ENCODE measurements at places on chromosomes 1 and 21.

GRCh38 chr1:75514270-75514669, 96.6 kb downstream of the SLC44A5 start:
- no peak for DNase-seq

GRCh38 chr1:225697428-225697827, 44.5 kb upstream of the ENAH start:
- no peak for DNase-seq

DNA sequence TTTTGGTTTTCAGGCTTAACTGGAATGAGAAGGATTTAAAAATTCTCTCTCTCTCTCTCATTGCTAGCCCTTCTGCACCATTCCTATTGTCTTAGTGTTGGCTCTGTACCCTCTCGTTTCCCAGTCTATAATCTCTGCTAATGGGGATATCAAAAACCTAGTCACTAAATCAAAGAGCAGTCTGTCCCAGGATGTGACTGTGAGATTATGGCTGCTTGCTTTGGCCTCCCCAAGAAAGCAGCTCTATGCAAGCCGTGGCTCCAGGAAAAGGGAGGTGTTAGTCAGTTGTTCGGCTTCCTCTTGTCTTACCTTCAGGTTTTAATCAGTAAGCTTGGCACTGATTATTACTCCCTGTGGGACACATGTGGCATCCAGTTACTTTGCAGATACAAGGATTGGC, 468.8 kb downstream of the USP25 start:
- DNase-seq, result no peak

GRCh38 chr1:151902858-151903257, 6.5 kb downstream of the THEM4 start:
- DNase-seq, result no peak

DNA sequence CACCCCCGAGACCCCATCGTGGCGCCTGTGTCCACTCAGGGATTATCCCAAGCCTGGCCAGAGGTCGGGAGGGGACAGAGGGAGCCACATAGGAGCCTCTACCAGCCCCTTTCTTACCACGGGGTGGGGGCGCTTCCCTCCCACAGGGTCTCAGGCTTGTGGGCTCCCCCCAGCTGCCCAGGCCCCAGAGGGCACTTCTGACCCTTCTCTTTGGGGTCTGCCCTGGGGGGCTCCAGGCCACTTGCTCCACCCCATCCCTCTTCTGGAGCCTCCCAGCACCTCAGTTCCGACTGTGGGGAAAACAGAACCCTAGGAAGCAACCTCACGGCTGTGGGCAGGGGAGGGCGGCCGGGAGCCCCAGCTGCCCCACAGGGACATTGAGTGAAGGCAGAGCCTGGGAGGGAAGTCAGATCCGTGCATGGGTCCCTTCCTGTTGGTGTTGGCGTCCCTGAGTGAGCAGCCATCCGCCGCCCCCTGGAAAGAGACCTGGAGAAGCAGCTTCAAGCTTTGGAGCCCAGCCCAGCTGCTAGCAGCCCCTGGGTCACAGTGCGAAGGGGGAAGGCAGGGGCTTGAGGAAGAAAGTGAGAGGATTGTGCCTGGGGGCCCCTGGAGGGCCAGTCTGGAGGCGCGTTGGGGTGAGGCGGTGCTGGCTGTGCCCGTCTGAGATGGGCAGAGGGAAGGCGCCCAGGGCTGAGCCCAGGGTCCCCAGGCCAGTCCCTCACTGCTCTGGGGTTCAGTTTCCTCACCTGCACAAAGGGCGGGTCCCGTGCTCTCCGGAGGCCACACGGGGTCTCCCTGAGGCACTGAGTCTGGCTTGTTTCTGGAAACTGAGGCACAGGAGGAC, 22.1 kb downstream of the RRP1 start:
- no peak for DNase-seq

- DNase-seq, result peak; percentile 7
Observed at GRCh38 chr21:30463713-30464112, 16.5 kb downstream of the KRTAP19-1 start.

DNA sequence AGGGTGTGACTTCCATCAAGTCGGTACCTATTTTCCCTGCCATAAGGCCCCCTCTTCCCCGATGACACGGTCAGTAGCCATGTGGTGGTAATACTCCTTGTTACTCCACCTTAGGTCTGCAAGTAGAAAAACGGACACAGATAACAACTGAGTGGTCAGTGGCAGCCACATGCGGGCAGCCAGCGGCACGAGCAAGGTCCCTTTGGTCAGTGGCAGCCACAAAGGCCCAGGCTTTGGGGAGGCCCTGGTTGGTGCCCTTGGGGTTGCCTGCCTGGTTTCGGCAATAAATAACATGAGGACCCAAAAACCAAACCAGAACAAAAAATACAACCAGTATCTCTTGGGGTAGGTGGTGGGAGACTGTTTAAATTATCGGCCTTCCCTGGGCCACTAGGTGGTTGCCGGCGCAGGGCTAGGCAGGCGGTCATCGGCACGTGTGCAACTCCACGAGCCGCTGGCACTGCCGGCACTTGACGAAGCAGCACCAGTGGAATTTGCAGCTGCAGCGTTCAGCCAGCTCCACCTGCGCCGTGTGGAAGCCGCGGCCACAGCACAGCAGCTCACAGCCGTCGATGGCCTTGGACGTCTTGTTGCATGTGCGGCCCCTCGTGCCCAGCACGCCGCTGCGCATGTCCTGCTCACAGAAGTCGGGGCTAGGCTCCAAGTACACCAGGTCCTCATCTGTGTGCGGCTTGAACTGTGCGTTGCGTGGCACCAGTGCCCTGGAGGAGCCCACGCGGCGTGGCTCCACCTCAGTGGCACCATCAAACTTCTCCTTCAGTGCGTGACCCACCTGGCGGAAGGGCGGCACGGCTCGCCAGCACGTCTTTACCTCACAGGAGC, 23.1 kb downstream of the WNT4 start:
- no peak for DNase-seq

GRCh38 chr21:20388400-20388799, 609.8 kb upstream of the NCAM2 start:
- DNase-seq, result no peak

DNA sequence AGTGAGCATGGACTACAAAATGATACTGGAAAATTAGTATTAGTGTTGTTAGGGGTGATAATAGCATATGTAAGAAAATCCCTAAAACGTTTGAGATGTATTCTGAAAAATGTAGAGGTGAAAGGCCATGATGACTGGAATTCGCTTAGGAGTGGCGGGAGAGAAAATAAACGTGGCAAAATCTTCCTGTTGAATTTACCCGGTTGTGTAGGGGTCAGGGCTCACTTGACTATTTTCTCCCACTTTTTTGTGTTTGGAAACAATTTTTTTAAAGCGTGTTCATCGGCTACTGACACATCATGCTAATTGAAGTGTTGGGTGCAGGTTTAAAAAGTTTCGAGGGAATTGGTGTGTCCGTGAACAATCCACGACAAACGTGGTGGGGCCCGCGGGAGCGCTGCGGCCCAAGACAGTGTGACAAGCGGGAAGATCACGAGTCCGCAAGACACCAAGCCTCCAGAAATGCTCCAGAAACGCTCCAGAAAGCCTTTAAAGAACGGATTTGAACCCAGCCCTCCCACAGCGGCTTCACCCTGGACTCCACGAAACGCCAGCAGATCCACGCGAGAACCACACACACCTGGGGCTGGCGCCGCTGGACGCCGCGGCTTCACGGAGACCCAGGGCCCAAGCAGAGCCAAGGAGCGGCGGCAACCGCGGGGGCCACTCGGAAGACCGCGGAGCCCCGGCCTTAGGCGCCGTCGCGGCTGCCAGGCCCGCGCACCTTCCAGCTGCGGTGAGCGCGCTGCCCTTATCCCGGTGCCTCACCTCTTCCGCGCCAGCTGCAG, 573 bp downstream of the PSMG1 start:
- DNase-seq, result no peak

DNA sequence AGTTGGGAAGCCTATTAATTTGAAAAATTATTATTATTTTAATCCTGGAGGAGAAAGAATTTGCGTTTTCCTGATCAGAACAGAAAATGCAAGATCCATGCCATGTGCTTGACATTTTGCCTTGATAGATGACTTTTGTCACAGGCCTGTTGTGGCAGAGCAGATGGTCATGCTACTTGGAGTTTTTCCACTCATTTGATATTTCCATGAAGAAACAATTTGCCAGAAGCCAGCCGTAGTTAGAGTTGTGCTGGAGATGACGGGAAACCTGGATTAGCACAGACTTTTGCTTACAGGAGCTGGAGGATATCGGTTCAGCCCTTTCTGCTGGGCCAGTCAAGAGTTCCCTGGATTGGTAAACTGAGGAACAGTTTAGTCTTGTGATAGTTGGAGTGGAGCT, 3.2 kb downstream of the RCAN3 start:
- no peak for DNase-seq

DNA sequence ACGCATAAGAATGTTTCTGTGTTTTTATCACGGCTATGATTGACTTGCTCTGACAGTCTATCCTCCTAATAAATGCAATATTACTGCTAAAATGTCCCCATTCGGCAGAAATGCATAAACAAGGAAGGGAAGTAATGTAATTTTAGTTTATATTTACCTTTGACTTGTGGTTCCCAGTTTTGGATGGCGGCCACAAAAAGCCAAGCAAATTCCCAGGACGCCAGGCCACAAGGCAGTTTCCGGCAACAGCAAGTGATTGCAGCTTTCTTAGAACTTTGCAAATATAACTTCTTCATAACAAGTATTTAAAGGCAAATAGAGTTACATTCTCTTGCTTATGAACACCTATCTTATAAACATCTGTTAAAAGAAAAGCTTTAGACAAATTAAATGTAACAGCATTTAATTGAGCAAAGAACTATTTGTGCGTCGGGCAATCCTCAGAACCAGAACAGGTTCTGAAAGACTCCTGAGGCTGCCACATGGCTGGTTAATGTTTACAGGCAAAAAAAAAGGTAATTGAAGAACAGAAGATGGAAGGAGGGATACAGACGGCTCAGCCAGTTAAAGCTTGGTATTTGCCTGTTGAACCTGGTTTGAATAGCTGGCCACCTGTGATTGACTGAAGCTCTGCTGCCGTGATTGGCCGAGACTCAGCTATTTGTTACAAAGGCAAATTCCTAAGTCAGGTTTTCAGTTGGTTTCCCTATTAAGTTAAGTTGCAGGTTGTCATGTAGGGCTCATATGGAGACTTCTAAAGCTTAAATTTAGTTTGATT, 80.8 kb downstream of the C21orf91 start:
- no peak for DNase-seq

DNA sequence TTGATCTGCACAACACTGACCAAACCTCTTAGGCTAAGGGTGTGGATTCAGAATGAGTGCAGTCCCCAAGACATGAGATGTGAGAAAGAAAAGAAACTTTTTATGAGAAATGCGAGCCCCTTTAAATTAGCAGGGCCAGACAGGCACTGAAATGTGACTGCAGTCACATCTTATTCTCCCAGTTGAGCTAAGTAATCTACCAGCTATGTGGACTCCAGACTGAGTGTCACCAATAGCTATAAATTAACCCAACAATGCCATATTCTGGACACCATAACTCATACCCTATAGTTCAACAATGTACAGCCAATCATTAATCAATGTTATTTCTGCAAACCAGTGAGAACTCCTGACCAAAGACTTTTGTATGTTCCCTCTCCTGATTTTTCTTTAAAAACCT, 153.2 kb downstream of the COQ8A start:
- DNase-seq, result peak; percentile 55
